ENCODE measurements at places on chromosomes 5 and 9.

DNA sequence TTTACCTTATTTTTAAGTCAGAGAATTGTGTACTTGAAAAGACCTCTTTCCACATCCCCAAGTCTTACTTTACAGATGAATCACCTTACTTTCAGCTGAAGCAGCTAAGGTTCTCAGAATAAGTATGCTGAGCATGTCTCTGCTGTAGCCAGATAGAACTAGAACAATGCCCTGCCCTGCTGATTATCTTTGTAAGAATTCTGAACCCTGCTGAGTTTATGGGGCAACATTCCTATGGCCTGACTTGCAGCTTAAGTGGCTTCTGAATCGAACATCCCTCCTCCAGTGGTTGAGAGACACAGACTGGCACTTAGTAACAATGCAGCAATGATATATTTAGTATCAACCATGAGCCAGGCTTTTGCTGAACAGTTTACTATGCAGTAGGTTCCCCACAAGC, 592.0 kb upstream of the WWC1 start:
- DNase-seq: peak; percentile 99

DNA sequence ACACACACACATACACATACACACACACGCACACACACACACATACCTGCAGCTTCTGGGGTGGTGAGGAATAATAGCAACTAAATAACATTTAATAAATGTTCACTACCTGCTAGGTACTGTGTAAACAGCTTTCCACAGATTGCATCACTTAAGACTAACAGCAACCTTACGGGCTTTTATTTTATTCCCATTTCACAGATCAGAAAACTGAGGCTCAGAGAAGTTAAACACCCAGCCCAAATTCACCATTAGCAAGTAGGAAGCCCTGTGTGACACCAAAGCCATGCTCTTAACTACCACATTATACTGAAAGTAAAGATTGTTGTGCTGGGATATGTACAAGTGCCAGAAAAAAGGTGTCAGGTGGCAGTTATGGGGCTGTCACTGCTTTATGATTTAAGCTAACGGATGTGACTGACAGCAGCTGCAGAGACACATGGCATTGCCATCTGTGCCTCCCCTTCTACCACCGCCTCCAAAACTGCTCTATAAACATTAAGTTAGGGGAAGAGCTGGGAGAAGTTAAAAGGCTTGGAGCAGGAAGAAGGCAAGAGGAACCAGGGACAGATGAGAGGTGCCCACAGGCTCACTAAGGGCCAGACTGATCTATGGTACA, 13.6 kb downstream of the MTMR12 start:
- DNase-seq: no peak

GRCh38 chr9:20197976-20198685, 409.3 kb upstream of the SLC24A2 start:
- DNase-seq: peak; percentile 25

- DNase-seq: peak; percentile 97
These were observed 81.3 kb upstream of the ERCC6L2 start for GRCh38 chr9:95793924-95794828.

DNA sequence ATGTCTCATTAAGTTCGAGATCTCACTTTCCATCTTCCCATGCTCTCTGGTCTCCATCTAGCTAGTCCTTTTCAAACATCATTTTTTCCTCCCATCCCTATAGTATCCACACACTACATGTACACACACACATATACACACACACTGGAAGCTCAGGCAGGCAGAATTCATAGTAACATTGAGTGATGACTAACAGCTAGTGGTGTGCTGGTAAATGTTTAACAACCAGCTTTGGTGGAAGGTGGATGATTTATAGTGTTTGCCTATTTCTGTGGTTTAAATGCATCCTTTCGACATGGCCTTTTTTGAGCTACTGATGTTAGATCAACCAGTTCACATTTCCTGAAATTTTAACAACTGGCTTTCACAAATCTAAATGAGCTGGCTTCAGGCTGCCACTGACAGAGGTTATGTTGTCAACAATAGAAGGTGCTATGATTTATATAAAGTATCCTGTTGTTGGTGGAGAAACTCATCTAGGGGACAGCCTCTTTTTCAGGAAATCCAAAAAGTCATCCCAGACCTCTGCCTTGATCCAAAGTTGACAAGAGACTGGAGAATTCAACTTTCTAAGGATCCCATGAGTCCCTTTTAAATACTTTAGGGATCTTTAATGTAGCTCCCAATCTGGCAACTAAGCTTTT, 117.8 kb downstream of the CCDC192 start:
- DNase-seq: no peak

DNA sequence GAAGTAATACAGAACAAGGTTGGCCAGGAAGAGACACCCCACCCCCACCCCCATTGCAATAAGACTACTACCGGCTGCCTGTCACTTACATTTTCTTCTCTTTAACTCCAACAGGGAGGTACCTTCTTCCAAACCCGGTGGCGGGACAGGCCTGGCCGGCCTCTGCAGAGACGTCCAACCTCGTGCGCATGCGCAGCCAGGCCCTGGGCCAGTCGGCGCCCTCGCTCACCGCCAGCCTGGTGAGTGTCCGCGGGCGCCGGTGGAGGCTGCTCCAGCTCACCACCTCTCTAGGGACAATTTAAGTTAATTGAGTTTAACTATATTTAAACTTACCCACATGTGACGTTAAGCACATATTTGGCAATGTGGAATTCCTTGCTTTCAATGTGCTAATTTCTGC, 192.4 kb downstream of the MAST4 start:
- DNase-seq: no peak

DNA sequence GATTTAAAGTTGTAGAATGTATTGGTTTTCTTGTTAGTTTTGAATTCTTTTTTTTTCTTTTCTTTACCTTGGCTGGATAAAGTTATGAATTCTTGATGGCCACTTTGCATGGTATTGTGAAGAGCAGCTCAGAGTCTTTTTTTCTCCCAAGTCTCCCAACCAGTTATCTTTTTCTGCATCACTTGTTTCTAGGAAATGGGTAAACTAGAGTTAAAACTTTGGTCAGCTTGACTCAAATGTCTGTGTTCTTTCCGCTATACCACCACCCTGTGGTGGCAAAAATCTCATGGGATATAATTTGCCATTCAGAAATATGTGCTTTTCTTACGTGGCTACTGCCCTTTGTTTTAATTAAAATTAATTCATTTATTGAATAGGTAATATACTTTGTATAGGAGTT, 113.2 kb downstream of the UNC13B start:
- DNase-seq: no peak

DNA sequence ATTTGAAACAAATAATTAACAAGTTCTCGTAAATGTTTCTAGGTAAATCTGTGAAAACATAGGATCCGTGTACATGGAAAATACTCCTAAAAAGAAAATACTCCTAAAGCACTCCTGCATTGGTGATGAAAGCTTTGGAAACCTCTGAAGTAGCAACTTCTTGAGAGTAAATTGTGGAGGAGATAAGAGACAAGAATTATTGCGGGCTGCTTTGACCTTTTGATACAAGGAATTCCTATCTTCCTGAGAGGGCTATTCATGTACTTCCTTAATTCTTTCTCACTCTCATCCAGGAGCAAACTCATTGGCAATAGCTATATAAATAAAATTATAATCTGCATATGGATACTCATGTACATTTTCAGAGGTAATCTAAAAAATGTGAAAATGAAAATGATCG, 158.4 kb upstream of the PIK3R1 start:
- DNase-seq: no peak

DNA sequence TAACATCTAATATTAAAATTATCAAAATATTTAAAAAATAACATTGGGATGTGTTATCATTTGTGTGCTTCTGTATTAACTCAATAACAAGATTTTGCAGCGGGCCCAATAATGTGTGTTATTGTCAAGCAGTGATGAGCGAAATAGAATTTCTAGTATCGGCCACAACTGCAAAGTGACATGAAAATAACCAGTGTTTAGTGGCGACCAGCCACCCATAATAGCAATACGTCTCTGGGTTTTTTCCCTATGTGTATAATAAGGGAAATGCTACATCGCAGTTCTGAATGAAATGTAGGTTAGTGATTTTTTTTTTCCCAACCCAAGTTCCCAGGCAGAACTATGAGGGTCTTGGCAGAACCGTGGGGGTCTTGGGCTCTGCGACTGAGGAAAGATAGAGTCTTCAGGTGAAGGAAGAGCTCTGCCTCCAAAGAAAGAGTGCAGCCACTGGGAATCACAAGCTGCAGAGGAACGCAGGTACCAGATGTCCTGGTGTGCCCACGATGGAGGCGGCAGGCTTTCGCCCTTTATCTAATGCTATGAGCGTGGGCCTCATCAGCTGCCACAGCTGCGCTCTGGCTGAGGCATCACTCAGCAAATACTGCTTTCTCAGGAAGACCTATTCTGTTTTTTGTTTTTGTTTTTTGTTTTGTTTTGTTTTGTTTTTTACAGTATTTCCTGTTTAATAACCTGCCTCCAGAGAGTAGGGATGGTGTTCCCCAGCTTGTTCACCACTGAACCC, 235.0 kb downstream of the ROR2 start:
- no peak for DNase-seq
